Stimulated activated CD4-positive, alpha-beta T cell treated with anti-CD3 and anti-CD28 coated beads, TNF-alpha, amount 100 ng/mL, for 4 hours (primary cell): ENCODE measurements at places on chromosomes 5 and 9.

DNA sequence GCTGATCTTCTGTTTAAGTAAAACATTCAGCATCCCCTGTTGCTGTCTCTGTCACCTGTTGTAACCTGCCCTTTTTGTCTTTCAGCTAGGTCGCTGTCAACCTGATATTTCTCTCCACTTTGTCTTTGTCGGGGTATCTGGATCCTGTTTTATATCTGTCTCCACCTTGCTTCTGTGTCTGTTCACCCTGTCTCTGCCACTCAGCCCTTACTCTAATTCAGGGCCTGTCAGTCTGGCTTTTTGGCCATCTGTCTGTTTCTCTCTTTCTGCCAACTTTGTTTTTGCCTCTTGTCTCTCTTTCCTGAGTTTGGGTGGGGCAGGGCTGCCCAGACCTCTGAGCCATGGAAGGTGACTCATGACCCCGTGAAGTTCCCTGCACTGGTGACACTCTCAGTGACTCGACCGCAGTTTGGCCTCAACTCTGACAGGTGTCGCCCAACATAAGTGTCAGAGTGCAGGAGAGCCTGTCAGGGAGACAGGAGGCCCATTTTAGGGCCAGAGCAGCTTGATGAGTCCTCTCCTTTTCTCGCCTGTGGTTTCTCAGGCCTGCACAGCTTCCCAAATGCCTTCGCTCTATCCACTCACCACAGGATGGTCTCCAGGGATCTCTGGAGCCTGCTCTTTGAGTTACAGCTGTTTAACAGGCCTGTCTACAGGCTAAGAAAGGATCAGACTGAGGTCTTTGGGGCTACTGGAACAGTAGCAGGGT lies 868 bp downstream of the ZBTB43 start:
- peak; percentile 24 for DNase-seq

DNA sequence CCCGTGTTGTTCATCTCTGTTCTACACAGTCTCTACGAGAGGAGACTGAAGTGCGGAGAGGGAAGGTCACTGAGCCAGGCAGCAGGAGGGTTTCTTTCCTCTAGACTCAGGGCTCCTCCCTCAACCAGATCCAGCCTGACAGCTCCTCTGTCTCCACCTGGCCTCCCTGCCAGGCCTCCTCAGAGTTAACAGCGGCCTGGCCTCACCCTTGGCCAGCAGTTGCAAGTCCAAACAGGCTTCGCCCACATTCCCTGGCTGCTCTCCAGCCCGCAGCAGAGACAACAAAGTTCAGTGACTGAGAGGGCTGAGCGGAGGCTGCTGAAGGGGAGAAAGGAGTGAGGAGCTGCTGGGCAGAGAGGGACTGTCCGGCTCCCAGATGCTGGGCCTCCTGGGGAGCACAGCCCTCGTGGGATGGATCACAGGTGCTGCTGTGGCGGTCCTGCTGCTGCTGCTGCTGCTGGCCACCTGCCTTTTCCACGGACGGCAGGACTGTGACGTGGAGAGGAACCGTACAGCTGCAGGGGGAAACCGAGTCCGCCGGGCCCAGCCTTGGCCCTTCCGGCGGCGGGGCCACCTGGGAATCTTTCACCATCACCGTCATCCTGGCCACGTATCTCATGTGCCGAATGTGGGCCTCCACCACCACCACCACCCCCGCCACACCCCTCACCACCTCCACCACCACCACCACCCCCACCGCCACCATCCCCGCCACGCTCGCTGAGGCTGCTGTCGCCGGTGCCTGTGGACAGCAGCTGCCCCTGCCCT lies at the start of gene HRCT1:
Gene HRCT1, plus strand, starts transcription at position 291 of the 768 bp plus-strand sequence. Its CDS starts 86 bp downstream, at position 377.
- no peak for DNase-seq

- no peak for DNase-seq
Measured at GRCh38 chr9:81074221-81074620, 615.1 kb downstream of the TLE1 start.

- no peak for DNase-seq
Measured at GRCh38 chr9:95077053-95077765, 240.3 kb downstream of the FANCC start.

- no peak for DNase-seq
Measured at GRCh38 chr9:22214497-22215031, 205.5 kb upstream of the CDKN2B start.

DNA sequence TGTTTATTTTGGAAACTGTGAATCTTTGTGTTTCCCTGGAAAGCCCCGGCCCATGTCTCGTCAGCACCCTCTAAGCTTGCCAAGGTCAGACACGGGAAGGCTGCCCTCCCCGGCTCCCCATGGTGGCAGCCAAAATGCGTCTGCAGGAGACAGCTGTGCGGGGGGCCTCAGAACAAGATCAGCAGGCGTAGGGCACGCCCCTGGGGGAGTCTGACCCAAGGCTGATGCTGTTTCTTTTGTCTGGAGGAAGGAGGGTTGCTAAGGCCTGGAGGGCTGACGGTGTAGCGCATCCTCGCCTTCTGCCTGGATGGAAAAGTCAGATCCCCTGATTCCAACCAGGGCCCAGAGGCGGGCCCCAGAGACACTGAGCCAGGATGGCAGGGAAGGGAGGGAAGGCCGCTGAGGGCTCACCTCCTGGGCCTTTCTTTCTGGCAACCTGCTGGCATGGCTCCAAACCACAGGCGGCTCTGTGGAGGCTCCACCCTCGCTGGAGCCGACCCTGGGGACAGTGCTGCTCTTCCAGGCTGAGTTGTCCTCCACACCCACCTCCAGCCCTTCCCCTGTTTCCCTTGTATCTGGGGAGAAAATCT lies 57.2 kb downstream of the OLFM1 start:
- DNase-seq = no peak

GRCh38 chr5:168438349-168438748 lies 47.9 kb upstream of the RARS1 start:
- DNase-seq = no peak

- no peak for DNase-seq
Measured at GRCh38 chr5:172428224-172429166, 25.8 kb downstream of the SH3PXD2B start.

- no peak for DNase-seq
Measured at GRCh38 chr9:89364666-89365531, 46.6 kb downstream of the SECISBP2 start.

DNA sequence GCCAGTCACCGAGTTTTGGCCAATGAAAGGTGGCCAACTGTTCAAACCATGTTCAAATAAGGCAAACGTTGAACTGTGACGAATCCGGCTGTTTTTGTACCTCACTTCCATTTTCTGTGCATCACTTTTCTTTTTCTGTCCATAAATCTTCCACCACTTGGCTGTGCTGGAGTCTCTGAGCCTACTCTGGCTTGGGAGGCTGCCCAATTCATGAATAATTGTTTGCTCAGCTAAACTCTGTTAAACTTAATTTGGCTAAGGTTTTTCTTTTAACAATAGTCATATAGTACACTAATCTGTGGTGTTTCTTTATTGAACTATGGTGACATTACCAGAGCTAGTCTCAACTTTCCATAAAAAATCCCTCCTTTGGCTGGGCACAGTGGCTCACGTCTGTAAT lies 11.3 kb downstream of the NIM1K start:
- DNase-seq = no peak

GRCh38 chr9:21432672-21433425 lies 7.4 kb upstream of the IFNA1 start:
- no peak for DNase-seq

DNA sequence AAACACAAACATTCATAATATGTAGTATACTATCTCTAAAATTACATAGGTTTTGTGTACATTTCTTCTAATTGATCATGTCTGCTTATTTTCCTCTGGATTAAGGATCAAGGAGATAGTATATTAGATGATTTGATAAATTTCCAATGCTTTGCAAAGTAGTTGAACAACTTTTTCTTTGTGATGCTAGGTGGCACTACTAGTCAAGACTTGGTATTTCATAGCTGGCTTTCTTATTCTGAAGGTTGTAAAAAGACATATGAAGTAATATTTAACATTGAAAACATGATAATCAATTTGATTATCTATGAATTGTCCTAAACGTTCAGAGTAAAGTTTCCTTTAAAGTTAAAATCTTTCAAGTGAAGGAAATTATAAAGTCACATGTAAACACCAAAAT lies 106.1 kb upstream of the FGF10 start:
- DNase-seq = no peak

GRCh38 chr9:20509466-20509865 lies 112.8 kb downstream of the MLLT3 start:
- DNase-seq = no peak

- no peak for DNase-seq
Measured at GRCh38 chr5:170788626-170789304, 5.2 kb downstream of the GABRP start.

DNA sequence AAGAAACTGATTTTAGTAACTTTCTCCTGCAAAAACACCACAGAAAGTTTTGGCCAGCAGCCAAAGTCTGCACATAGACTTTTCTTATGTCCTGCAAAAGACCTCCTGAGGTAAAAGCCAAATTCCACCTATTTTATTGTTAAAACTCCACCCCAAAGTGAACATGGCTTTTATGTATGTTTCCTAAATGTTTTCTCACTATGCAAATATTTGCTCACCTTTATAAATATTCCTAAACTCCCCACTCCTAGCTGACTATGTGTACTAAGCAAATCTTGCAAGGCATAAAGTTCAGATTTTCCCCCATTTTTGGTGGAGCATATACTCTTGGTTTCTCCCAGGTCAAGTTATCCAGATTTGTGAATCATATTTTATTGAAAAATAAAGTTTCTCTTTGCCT lies 446.2 kb downstream of the DNAH5 start:
- no peak for DNase-seq

- DNase-seq = no peak
Measured at GRCh38 chr9:86096386-86096785, 3.0 kb downstream of the GOLM1 start.

GRCh38 chr5:149883550-149883949 lies 61.0 kb downstream of the PDE6A start:
- DNase-seq = no peak

- DNase-seq = no peak
Measured at GRCh38 chr9:134338394-134339182, 12.3 kb downstream of the RXRA start.

GRCh38 chr9:131125288-131126058 lies at the start of gene NUP214:
NUP214 (plus strand) TSS chr9:131125586; CDS start chr9:131125705, 119 bp downstream.
- peak; percentile 99 for DNase-seq

DNA sequence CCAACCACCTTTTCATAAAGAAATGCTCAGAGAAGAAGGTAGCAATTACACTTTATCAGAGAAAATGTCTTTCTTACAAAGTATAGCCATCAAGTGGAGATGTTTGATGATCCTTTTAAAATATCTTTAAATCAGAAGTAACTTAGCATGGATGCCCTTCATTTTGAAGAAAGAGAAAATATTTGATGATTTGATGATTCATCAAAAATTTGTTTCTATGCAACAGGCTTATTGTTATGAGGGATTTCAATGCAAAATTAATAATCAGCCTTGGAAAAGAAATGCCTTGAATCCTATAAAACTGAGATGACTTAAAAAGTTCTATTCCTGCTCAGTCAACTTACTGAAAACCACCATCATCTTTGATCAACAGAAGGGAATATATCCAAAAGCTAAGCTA lies 291.6 kb downstream of the MLLT3 start:
- no peak for DNase-seq

GRCh38 chr5:5658226-5658625 lies 235.7 kb downstream of the ICE1 start:
- no peak for DNase-seq

GRCh38 chr5:98637116-98637515 lies 136.3 kb upstream of the RGMB start:
- DNase-seq = no peak

DNA sequence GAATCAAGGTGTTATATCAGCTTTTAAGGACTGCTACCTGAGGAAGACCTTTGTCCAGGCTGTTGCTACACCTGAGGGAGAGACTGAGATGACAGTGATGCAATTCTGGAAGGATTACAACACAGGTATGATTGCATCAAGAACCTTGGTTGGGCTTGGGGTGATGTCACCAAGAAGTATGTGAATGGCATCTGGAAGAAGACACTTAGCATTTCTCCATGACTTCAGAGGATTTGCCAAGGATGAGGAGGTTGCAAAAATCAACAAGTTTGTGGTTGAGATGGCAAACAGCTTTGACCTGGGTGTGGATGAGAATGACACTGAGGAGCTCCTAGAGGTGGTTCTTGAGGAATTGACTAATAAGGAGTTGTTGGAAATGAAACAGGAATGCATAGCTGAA lies 67.9 kb upstream of the PANK3 start:
- DNase-seq = no peak

DNA sequence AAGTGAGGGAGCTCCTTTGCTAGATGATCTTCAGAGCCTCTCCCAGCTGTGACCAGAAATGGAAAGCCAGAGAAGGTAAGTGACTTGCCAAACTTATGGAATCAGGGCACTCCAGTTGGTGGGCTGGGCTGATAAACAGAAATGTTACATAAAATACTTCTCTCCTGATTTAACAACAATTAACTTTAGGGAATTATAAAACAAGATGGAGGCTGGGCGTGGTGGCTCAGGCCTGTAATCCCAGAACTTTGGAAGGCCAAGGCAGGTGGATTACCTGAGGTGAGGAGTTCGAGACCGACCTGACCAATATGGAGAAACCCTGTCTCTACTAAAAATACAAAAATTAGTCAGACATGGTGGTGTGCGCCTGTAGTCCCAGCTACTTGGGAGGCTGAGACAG lies 899 bp upstream of the MED10 start:
- no peak for DNase-seq

GRCh38 chr5:159969966-159970365 lies 39.0 kb upstream of the TTC1 start:
- DNase-seq = no peak

DNA sequence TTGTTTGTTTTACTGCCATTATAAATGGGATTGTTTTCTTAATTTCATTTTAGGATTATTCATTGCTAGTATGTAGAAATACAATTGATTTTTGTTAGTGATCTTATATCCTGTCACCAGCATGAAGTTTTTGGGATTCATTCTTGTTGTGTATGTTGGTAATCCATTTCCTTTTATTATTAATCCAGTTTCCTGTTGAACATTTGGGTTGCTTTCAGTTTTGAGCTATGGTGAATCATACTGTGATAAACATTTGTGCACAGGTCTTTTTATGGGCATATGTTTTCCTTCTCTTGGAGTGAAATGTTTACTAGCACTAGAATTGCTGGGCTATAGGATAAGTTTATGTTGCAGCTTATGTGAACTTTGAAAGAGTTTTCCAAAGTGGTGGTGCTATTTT lies 69.6 kb downstream of the MAN2A1 start:
- DNase-seq = no peak

- DNase-seq = peak; percentile 88
Measured at GRCh38 chr5:43514816-43515677, at the start of gene C5orf34. C5orf34 (minus strand) TSS chr5:43515148; CDS start chr5:43509339, 5,809 bp downstream.

DNA sequence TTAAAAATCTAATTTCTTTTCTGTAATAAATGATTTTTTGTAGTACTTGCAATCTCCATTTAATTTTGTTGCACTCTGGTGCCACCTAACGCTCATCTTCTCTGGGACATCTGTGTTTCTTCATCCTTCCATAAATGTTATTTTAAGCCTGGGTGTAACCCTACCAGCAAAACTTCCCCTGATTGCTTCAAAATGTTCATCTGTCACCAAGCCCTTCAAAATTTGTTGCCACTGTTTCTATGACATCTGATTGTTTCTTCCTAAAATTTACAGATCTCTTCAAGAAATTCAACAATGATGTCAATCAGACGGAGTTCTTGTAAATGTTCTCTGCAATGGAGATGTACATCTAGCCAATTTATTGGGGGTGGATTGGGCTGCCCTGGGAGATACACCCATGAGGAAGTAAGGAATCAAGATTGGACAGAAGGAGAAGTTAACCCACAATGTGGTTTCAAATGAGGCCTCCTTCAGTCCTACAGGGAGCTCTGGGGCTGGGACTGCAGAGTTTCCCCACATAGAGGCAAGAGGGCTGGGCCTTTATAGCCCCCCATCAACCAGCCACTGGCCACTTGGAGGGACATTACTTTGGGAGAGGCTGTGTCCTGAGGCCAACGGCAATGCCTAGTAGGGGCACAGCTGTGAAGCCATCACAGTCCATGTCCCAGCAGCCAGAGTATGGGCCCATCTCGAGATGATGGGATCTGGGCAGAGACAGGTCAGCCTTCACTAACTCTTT lies 23.3 kb downstream of the MCTP1 start:
- no peak for DNase-seq
